Nucleus accumbens (tissue), 56 donors: ENCODE measurements at places on chromosomes 2 and 18.

DNA sequence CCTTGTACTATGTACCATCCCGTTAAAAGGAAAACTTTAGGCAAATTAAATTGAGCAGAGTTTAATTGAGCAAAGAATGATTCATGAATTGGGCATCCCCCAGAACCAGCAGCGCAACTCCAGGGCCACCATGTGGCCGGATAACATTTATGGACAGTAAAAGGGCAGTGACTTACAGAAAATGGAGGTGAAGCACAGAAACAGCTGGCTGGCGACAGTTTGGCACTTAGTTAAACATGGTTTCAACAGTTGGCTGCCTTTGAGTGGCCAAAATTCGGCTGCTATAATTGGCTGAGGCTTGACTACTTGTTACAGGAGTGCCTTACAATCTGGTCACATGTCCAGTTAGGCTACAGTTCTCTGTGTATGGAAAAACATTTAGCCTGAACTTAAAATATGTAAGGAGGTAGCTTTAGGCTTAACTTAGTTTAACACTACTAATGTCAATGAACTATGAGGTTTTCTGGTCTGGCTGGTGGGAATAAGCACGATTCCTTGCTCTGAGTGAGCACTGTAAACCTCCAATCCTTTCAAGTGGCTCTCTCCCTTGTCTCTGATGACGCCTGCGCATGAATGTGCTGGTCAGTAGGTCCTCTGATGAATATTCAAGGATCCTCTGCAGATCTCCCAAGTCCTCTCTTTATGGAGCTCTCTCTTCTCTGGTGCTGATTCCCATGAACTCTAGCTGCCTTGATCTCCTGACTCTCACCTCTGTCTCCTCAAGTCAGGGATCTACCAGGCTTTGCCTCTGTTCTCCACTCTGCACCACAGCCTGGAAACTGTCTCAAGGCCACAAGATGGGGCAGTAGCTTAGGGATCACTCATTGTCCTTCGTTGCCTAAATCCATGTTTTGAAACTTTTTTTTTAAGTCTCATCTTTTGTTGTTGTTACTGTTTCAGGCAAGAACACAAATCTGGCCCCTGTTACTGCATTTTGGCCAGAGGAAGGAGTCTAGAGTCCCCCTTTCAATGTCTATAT, 24.4 kb upstream of the RAB31 start:
- DNase-seq: peak; percentile 19

DNA sequence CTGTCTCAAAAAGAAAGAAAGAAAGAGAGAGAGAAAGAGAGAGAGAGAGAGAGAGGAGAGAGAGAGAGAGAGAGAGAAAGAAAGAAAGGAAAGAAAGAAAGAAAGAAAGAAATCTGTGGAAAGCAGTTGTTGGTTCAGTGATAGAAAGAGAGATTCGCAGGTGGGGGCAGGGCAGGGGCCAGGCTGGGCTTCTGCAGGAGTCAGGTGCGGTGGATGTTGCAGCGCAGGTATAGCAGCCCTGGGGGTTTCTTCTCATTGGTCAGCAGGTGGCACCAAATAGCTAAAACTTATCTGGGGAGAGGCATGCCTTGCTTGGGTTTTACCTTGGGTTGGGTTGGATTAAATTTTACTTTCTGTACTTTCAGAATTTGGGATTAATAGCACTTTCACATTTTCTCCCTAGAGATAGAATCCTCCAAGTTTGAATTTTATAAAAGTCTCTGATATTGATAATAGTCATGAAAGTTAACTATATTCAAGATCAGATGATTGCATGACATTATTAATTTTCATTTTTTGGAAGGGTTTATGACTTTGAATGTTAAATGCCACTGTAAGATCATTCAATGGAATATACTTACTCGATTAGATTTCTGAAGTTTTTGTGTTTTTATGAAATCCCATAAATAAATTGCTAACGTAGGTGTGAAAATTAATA, 66.6 kb downstream of the SPTBN1 start:
- DNase-seq: no peak

DNA sequence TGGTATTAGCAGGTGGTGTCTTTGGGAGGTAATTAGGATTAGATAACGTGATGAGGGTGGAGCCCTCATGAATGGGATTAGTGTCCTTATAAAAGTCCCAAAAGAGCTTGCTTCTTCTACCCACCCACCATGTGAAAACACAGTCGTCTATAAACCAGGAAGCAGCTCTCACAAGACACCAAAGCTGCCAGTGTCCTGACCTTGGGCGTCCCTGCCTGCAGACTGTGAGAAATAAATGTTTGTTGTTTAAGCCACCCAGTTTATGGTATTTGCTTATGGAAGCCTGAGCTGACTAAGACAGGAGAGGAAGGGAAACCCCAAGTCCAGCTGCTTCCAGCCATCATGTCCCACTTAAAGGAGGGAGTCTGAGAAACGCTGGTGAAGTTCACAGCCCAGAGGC, 13.6 kb downstream of the ADI1 start:
- DNase-seq: no peak

DNA sequence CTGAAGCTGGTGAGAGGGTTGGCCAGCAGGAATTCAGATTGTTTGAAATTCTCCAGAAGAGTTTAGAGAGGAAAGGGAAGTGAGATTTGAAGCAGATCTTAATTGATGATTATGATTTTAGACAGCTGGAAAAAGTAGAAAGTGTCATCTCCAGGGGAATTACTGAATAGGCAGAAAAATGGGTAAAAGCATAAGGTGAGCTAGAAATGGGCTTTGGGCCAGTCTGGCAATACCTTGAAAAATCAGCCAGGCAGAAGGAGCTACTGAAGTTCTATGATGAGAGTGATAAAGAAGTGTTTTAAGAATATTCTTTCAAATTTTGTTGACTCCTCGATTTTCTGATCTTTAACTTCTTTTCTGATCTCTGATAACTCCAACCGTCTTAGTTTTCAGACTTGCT, 172.9 kb upstream of the CCDC150 start:
- DNase-seq: no peak

DNA sequence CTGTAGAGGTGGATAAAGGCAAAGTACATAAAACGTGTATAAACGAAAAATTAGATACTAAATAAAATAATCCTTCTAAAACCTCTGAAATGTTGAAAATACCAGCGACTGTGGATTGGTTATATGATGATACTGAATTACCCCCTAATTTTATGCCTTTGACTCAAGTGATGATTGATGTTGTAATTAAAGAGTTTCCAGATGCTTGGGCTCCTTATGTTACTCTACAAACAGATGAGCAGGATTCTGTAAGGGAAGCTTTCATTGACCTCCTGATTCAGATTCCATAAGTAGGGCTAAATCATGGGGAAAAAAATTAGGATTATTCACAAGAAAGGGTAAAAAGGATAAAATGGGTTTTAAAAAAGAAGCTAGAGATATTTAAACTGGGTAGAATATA, 418.2 kb upstream of the SLC39A10 start:
- DNase-seq: no peak

GRCh38 chr2:226423498-226423960, 376.1 kb downstream of the IRS1 start:
- DNase-seq: peak; percentile 31

GRCh38 chr2:68287580-68288441, 31.9 kb downstream of the CNRIP1 start:
- no peak for DNase-seq

- no peak for DNase-seq
Measured at GRCh38 chr2:127324635-127325034, 30.7 kb upstream of the ERCC3 start.

DNA sequence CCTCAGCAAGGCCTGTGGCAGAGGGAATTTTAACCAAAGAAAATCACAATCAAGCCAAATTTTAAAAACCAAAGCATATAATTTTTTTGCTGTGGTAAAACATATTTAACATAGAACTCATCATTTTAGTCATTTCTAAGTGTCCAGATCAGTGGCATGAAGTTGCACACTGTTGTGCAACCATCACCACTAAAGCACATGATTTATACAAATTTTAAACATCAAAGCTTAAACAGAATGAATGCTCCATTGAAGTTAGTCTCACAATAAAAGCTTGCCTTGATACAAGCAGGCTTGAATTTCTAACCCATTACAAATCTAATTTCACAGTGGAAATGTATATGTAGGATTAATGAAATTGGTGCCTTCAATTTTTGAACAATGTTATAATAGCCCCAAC, 31.2 kb downstream of the FTCDNL1 start:
- no peak for DNase-seq

DNA sequence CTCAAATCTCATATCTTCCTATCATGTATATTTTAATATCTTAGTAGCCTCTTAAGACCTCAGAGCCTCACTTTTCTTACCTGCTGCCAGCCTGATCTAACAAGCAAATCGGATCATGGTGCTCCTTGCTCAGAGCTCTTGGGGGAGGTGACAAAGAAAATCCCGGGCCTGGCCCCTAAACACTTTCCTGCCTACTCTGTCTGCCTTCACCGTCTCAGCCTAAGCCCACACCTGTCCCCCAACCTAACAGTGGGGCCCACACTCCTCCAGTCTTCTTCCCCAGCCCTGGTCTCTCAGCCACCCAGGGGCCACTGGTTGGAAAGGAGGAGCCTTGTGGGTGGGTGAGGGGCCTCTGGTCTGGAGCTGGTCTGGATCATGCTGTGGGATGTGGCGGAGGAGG, 207.3 kb downstream of the HAUS1 start:
- DNase-seq: no peak

GRCh38 chr2:66824926-66825325, 390.0 kb downstream of the MEIS1 start:
- no peak for DNase-seq

DNA sequence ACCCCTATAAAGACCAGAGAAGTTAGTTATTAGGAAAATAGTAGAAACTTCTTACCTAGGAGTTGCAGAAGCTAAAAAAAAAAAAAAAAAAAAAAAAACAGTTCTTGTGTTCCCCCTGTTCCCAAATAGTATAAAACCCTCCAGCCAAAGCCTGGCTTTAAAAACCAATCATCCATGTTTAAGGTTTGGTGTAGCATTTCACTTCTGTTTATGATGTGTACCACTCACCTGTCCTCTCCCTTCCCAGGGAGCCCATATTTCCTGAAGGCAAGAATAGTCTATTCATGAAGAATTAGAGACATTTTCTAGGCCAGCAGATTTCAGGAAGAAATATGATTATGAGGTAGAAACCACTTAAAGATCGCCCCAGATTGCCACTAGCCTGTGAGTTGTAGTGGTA, 273.6 kb downstream of the SETBP1 start:
- DNase-seq: no peak

- DNase-seq: no peak
Measured at GRCh38 chr2:66442516-66443185, 7.7 kb downstream of the MEIS1 start.

GRCh38 chr2:128535953-128536352, 217.3 kb upstream of the HS6ST1 start:
- no peak for DNase-seq

GRCh38 chr2:64643838-64644457, 9.8 kb downstream of the SERTAD2 start:
- DNase-seq: no peak

GRCh38 chr18:57444301-57444759, 9.2 kb downstream of the ONECUT2 start:
- DNase-seq: no peak

DNA sequence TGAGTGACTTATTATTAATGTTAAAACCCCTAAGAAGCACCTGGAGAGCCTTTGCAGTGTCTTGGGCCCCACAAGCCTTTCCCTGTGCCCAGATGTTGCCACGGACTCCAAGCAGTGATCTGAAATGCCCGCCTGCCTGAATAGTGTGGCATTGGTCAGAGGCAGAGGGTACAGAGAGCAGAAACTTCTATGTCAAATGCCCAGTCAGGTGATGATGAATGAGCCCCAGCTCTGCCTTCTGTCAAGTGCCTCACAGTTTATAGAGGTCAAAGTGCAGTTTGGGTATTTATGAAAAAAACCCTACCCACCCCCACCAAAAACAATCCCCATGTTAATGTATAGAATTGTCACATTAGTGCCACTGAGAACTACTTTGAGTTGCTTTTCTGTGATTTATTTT, 170.0 kb upstream of the SIX3 start:
- no peak for DNase-seq

- no peak for DNase-seq
Measured at GRCh38 chr18:7147399-7147798, 29.8 kb upstream of the LAMA1 start.

DNA sequence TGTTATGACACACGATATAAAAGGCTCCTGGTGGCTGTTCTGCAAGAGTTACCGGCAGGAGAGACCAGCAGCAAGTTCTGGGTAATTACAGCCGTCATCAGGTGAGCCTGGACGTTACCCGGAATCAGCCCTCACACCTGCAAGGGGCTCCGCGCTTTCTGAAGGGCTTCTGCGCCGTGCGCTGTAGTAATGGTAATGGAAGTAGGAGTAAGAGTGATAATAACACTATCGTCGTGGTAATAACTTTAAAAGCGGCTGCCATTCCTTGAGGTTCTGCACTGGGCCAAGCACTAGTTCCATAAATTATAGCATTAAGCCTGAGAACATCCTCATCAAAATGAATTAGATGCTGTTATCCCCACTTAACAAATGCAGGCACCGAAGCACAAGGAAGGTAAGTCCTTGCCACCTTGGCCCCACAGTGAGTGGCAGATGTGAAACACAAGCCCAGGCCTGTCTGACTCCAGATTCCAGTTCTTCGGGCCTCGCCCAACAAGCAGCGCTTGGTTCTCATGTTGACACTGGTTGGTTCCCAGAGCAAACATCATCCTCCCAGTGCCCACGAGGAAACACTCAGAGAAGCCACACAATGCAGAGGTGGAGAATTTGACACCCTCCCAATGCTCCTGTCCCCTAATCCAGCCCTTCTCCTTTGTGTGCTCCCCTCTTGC, 205.2 kb downstream of the EIPR1 start:
- DNase-seq: no peak

DNA sequence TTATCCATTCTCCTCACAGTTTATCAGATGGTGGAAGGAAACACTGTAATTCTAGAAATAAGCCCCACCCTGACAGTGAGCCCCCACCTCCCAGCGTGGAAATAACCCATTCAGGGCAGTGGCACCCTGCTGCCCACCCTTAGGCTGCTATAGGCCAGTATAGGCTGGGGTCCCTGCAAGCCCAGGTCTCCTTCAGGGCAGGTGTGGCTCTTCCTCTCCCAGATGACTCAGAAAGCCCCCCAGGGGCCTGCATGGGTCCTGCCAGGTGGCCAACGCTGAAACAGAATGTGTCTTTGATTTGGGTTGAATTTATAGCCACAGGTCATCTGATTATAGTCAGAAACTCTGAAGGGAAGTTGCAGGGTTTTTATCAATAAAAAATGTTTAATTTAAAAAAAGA, 136.4 kb downstream of the SH3RF3 start:
- no peak for DNase-seq

DNA sequence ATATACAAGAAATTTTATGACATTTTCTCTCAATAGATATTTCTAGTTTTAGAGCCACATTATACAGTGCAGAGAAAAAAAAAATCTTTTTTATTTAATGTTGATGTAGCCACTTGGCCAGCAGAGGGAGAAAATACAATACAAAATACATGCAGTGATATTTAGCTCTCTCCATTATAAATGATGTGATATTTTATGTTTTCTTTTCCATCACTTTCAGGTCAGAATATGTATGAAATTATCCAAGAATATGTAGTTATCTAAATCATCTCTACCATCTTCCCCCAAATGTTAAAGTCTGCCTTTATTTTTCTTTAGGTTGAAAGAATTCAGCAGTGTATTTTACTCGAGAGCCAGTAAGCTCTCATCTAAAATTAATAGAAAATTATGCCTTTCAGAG, 533.6 kb upstream of the FSHR start:
- no peak for DNase-seq

- DNase-seq: no peak
Measured at GRCh38 chr18:49961271-49961670, 147.9 kb upstream of the ACAA2 start.

- DNase-seq: no peak
Measured at GRCh38 chr2:6791682-6792081, 74.0 kb downstream of the CMPK2 start.

- DNase-seq: no peak
Measured at GRCh38 chr2:145609951-145610350, 1090.0 kb upstream of the ZEB2 start.

- no peak for DNase-seq
Measured at GRCh38 chr2:187157046-187157445, 291.0 kb downstream of the CALCRL start.
